Brain (organoid and tissue), 16 donors: ENCODE measurements at places on chromosomes 5 and 9. TPM values are rescaled to one million over a fixed set of nuclear protein-coding genes. Genes with fewer than 3 reads are reported as not detected.
A peak's percentile ranks its signal among the peaks of the same experiment; 100 is the strongest.

- no peak for DNase-seq
Observed at GRCh38 chr5:123286891-123287290, 136.3 kb downstream of the CEP120 start.

DNA sequence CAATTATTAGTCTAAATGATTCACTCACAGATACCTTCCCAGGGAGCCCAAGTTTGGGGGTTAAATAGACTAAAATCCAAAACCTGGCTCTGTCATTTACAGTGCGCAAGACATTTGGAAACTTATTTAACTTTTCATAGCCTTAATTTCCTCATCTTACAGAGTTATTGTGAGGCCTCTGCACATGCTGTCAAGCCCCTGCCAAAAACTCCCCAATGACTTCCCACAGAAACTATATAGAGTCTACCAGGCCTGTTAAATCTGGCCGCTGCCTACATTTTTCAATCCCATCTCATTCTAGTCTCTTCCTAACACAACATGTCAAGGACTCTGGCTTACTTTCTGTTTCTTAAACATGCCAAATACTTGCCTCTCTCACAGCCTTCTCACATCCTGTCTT is 412.5 kb downstream of the ELAVL2 start:
- no peak for DNase-seq

Gene PPP2CA
- polyA plus RNA-seq = 112 TPM

- DNase-seq = no peak
Observed at GRCh38 chr5:169695025-169695625, 58.0 kb downstream of the DOCK2 start.

DNA sequence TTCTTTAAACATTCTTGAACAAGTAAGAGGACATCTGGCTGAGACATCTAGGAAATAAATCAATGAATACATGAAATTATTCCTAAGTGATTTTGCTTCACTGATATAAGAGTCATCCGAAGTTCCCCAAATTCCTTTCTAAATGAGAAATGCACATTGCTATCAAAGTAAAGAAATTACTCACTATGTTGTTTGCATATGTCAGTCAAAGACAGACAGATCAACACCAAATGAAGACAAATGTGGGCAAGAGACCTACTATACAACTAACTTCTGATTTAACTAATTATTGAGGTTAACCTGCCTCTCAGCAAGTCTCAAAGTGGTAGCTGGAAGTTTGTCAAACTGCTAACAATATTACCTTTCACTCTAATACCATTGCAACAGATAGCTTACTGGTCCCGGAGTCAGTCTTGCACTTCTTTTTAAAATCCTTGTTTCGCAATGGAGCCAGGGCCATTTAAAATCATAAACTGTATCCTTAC is 13.2 kb downstream of the TUT7 start:
- no peak for DNase-seq

Gene S100Z
- not detected for polyA plus RNA-seq

DNA sequence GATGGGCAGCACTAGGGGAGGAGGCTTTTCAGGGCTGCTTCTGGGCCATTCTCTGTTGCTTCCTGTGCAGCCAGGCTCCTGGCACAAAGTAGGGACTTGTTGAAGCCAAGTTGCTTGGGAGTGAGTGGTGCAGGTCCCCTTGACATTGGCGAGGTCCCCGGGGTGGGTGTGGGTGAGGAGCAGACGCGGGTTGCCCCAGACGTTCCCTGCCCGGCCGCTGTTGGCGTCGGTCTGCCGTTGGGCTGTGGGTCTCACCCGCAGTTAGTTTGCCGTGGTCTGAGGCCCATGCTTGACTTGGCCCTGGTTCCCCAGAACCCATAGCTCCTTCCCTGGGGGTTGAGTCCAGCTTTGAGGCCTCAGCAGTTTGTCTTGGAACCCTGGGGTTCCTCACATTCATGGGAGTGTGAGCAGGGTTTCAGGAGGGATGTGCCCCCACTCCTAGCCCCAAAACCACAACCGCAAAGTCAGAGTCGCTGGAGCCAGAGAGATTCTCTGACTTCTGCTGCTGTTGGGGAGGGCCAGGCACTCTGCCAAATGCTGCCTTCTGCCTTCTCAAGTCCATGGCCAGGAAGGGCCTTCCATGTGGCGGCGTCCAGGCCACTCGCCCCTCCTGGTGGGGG is 77.5 kb downstream of the RXRA start:
- DNase-seq = peak; percentile 61

Gene TMEFF1
- polyA plus RNA-seq = 14.4 TPM

Gene PCDHB3
- 1.0 TPM for polyA plus RNA-seq

DNA sequence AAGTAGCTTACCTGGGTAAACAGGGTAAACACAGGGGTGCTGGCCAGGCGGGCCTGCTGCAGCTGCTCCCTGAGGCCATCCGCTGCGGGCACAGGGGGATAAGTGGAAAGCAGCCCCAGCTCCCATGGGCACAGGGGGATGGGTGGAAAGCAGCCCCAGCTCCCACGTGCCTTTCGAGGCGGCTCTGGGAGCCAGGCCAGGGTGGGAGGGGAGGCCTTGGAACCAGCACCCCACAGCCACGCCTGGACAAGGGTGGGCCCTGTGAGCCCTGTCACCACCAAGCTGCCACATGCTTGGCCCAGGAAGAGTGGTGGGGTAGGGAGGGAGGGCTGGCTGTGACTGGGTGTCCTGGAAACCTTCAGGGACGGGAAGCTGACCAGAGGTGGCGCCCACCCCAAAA is 7.8 kb upstream of the CARD9 start:
- no peak for DNase-seq

Gene SOHLH1
- 3.9 TPM for polyA plus RNA-seq

- no peak for DNase-seq
Observed at GRCh38 chr9:73525350-73525749, 373.7 kb downstream of the ANXA1 start.

Gene SPEF2
- polyA plus RNA-seq = 0.19 TPM

GRCh38 chr9:90926936-90927335 is 125.3 kb downstream of the SYK start:
- DNase-seq = no peak

DNA sequence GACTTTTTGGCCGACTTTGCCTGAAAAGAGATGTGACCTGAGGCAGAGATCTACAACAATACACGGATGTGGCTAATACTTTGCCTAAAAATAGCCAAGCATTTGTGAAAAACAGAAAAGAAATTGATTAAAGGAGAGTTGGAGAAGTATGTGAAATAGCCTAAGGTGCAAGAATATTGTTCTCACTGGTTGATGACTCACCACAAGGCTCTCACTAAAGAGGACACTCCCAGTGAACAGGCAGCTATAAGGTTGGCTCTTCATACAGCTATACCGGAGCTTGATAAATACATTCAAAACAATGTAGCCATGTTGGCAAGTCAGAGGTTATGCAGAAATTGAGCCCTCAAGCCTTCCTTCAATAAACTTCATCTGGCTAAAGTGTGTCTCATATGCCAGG is 317.2 kb upstream of the GRAMD2B start:
- no peak for DNase-seq

Gene ZMYND19
- polyA plus RNA-seq = 41.3 TPM

DNA sequence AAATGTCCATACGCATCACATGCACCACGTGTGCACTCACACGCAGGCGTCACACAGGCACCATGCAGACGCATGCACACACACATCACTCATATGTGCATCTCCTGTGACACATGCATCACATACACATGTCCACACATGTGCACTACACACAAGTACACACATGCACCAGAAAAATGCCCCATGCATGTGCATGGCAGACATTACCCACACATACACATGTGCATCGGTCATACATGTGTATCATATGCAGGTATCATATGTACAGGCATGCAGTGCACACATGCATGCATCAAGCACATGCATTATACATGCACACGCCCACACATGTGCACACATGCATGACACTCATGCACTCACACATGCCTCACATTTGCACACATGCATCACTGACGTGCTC is 26.1 kb downstream of the ADAMTS2 start:
- no peak for DNase-seq

DNA sequence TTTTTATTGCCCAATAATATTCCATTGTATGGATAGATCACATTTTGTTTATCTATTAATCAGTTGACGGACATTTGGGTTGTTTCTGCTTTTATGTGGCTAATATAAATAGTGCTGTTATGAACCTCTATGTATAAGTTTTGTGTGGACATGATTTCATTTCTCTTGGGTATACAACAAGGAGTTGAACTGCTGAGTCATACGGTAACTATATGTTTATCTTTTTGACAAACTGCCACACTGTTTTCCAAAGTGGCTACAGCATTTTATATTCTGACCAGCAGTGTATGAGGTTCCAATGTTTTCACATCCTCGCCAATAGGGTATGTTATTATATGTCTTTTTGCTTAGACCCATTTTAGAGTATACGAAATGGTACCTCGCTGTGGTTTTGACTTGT is 264.3 kb downstream of the RFX3 start:
- no peak for DNase-seq

GRCh38 chr9:129140397-129141065 is 29.3 kb downstream of the PTPA start:
- DNase-seq = peak; percentile 69

Gene KCNV2
- polyA plus RNA-seq = not detected

GRCh38 chr5:96629774-96630173 is 32.4 kb upstream of the CAST start:
- DNase-seq = no peak

DNA sequence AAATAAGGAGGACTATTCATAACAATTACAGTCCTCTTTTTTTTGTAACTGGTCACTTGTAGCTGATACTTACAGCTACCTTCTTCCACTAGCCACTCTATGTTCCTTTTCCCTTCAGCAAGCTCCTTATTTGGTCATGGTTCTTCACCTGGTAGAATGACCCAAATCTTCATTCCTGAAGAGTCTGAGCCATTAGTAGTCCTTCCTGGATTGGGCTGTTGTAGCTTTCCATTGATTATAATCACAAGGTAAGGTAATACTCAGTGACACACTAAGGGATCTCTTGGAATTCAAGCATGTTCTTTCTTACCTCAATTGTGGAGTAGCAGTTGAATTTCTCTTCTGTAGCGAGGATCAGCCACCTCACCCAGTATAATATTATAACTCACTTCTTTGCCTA is 25.5 kb upstream of the ITGA2 start:
- DNase-seq = no peak

Gene PPWD1
- 7.2 TPM for polyA plus RNA-seq

- DNase-seq = no peak
Observed at GRCh38 chr9:131587331-131587730, 42.0 kb downstream of the PRRT1B start.

DNA sequence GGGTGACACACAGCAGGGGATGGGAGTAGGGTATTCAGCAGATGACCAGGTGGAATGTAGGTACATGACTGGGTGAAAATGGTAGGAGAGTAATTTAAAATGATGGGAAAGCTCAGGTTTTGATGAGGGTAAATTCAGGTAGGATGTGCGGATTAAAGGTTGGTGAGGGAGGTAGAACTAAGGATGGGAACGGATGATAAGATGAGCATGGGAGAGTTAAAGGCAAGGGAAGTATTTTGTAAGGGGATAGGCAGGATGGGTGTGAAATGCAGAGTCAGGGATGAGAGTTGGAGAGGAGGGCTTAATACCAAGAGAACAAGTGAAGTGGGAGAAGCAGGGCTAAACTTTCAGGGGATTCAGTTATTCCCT is 1.5 kb downstream of the TLN1 start:
- DNase-seq = no peak

DNA sequence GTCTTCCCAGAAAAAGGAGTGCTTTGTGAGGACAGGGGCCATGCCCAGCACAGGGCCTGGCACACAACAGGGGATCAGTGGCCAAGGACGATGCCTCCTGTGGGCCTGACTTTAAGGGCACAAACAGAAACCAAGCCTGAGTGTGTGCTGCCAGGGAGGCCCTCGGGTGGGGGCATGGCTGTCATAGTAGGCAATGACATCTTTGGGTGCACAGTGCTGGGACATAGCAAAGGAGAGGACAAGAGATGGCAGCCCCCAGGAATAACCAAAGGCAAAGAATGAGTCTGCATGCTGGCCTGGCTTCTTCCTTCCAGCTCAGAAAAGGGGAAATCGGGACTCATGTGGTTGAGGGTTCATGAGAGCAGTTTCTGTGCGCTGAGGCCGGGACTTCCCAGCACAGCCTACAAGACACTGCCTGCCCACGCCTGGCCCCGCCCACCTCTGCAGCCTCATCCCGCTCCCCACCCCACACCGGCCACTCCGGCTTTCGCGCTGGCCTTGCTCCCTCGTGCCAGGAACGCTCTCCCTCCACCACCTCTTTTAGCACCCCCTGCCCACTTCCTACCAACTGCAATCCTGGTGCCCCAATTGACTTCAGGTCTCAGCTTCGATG is 13.8 kb upstream of the LHX2 start:
- peak; percentile 1 for DNase-seq

DNA sequence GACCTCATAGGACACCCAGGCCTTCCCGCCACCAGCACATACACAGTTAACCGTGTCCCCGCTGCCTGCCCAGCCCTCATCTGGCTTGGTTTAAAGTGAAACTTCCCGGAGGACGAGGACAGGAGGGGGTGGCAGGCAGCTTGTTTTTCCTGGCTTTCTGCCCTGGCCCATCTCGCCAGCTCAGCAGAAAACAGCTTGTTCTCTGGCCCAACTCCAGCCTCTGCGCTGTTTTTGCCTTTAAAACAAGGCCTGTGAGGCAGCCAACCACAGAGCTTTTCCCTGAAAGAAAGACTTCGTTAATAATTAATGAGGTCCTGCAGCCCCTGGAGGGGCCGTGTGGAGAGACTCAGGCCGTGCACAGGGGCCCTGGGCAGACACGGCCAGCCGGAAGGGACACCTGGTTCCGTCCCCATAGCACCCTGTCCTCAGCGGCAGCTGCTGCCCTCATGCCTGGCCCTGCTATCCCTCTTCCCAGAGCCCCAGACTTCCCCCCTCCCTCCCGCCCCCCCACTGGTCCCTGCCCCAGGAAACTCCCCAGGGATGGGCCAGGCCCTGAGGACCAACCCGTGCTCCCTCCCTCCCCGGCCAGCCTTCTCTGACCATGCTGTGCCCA is 108.7 kb downstream of the RXRA start:
- DNase-seq = peak; percentile 91

GRCh38 chr5:65809817-65810531 is 88.0 kb downstream of the NLN start:
- DNase-seq = no peak

DNA sequence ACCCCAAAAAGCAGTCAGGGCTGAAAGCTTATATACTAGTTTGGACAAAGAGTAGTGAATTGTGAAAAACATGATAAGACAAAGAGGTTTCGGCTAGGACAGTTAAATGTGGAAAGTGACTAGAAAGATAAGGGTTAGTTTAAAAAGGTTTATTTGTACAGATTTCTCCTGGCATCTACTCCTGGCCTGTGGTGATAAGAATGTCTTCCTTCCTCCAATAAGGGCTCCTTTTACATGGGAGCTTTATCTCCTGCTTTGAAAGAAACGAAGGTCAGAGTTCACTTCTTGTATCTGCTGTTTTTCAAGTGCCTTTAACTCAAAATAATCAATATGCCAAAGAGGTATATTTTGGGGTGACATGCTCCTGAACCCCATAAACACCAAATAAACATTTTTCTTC is 776.1 kb upstream of the COX7C start:
- no peak for DNase-seq

DNA sequence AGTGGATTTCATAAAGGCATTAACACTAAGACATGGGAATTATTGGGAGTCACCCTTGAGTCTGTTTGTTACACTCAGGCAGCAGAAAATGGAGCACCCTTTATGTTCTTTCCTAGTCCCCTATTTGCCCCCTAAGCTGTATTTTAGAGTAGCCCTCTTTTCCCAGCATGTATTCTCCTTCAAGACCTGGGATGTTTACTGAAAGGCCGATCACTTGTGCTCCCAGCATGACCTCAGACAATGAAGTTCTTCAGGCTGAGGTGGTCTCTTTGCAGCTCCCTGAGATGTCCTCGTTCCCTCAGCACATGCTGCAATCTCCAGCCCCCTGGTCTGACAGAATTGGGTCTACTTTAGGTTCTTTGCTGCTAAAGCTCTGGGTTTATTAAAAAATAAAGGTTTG is 169.7 kb downstream of the YTHDC2 start:
- no peak for DNase-seq

- no peak for DNase-seq
Observed at GRCh38 chr5:165157219-165157618, 1651.8 kb downstream of the MAT2B start.
